ENCODE measurements at places on chromosomes 2 and 18.

- H3K27ac ChIP-seq, result no peak overlapping the region
- H3K4me1 ChIP-seq, result no peaks in the 10 kb centered on the region
- no peak overlapping the region for H3K4me3 ChIP-seq
- H3K27me3 ChIP-seq, result no peaks in the 10 kb centered on the region
- peaks cover 11% of the 10 kb centered on the region for H3K36me3 ChIP-seq
- DNase-seq, result no peak
Observed at GRCh38 chr2:236121546-236121945, 46.6 kb downstream of the GBX2 start.

DNA sequence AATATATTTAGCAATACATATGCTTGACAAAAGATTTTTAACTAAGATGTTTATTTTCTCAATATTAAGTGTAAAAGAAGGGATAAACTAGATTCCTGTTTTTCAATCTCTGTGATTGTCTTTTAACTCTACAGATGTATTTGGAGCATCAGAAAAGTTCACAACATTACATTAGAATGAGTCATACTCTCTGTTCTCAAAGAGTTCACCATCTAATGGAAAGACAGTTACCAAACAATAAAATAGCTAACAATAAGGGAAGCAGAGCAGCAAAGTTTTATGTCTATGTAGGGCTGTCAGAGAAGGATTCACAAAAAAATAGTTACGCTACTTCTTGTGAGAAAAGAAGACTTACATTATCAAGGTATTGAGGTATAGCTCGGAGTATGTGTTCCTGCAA, 109.2 kb upstream of the MAP2 start:
- no peaks in the 10 kb centered on the region for H3K4me1 ChIP-seq
- H3K27me3 ChIP-seq, result no peaks in the 10 kb centered on the region
- H3K27ac ChIP-seq, result no peak overlapping the region
- H3K4me3 ChIP-seq, result no peak overlapping the region

DNA sequence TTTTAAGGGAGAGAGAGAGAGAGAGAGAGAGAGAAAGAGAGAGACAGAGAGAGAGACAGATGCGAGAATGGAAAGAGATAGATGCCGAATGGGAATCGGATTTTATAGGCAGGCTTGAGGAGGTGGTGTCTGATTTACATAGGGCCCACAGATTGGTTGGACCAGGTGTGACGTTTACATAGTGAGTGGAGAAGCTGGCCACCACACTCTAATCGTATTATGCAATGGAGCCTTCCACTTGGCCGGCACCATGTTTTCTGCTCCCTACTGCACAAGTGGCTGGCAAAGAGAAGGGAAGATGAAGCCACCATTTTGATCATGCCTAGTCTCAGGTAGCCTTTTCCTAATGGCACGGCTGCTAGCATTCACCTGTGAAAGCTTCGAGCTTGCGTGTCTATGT, 33.9 kb downstream of the CD8B2 start:
- DNase-seq, result no peak
- no peak overlapping the region for H3K4me3 ChIP-seq
- no peak overlapping the region for H3K27ac ChIP-seq
- H3K4me1 ChIP-seq, result peaks cover 6% of the 10 kb centered on the region
- H3K36me3 ChIP-seq, result no peaks in the 10 kb centered on the region

GRCh38 chr2:104914509-104914908, 60.6 kb downstream of the POU3F3 start:
- H3K4me3 ChIP-seq, result no peak overlapping the region
- no peaks in the 10 kb centered on the region for H3K36me3 ChIP-seq
- no peaks in the 10 kb centered on the region for H3K27me3 ChIP-seq
- no peak for DNase-seq
- no peaks in the 10 kb centered on the region for H3K4me1 ChIP-seq

DNA sequence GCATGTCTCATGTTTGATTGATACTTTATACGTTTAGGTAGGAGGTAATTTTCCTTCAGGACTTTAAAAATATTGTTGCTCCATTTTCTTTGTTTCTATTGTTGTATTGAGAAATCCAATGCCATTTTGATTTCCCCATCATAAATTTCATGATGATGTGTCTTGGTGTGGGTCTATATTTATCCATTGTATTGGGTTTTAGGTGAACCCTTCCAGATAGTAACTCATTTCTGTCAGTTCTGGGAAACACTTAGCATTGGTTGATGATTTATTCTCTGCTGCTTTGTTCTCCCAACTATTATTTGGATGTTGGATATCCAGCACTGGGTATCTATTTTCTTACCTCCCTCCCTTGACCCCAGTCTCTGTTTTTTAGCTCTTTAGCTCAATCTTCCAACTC, 10.0 kb downstream of the MRPL19 start:
- no peak overlapping the region for H3K4me3 ChIP-seq
- H3K27me3 ChIP-seq, result no peaks in the 10 kb centered on the region
- H3K36me3 ChIP-seq, result peaks cover 48% of the 10 kb centered on the region
- H3K4me1 ChIP-seq, result no peaks in the 10 kb centered on the region

DNA sequence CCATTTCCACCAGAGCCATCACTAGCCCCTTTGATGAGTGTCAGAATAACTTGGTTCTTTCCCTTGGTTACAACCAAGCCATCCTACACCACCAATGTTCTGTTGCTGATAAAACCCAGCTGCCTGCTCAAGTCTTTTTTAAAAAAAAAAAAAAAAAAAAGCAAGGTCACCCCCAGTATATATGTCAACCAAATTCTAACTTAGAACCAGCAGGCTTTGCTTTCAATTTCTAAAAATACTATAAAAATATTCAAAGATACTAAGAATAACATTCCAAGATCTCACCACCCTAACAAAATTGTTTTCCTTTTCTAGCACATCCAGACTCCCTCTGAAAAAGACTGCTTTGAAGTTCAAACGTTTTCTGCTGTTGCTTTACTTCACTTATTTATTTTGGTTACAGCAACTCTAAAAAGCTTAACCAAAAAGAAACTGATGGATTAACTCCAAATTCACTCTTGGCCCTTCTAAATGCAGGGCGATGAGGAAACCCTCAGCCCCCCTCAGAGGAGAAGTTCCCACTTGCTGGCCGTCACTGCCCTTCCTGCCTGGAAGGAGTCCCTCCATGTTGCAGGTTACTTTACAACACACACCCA, 10.9 kb downstream of the UXS1 start:
- no peak for DNase-seq
- H3K4me1 ChIP-seq, result peaks cover 16% of the 10 kb centered on the region
- H3K27me3 ChIP-seq, result no peaks in the 10 kb centered on the region
- no peak overlapping the region for H3K4me3 ChIP-seq
- peak overlapping the region; percentile 68 for H3K27ac ChIP-seq
- H3K36me3 ChIP-seq, result no peaks in the 10 kb centered on the region

- H3K4me1 ChIP-seq, result peaks cover 27% of the 10 kb centered on the region
- no peak for DNase-seq
- H3K27ac ChIP-seq, result peak overlapping the region; percentile 99
- no peaks in the 10 kb centered on the region for H3K27me3 ChIP-seq
Observed at GRCh38 chr18:36128907-36129299, 237 bp downstream of the SLC39A6 start.

- H3K4me3 ChIP-seq, result no peak overlapping the region
- no peak for DNase-seq
- H3K36me3 ChIP-seq, result no peaks in the 10 kb centered on the region
- H3K27ac ChIP-seq, result no peak overlapping the region
Observed at GRCh38 chr18:28408528-28408927, 231.6 kb upstream of the CDH2 start.

GRCh38 chr2:31945572-31945935, 65.3 kb downstream of the MEMO1 start:
- no peaks in the 10 kb centered on the region for H3K4me1 ChIP-seq
- no peak overlapping the region for H3K4me3 ChIP-seq
- H3K36me3 ChIP-seq, result no peaks in the 10 kb centered on the region
- no peak for DNase-seq
- H3K27me3 ChIP-seq, result no peaks in the 10 kb centered on the region
- H3K27ac ChIP-seq, result no peak overlapping the region

GRCh38 chr2:231601356-231602229, 8.9 kb downstream of the TEX44 start:
- peaks cover 26% of the 10 kb centered on the region for H3K4me1 ChIP-seq
- H3K27ac ChIP-seq, result no peak overlapping the region
- no peaks in the 10 kb centered on the region for H3K36me3 ChIP-seq
- no peaks in the 10 kb centered on the region for H3K27me3 ChIP-seq
- no peak overlapping the region for H3K4me3 ChIP-seq

DNA sequence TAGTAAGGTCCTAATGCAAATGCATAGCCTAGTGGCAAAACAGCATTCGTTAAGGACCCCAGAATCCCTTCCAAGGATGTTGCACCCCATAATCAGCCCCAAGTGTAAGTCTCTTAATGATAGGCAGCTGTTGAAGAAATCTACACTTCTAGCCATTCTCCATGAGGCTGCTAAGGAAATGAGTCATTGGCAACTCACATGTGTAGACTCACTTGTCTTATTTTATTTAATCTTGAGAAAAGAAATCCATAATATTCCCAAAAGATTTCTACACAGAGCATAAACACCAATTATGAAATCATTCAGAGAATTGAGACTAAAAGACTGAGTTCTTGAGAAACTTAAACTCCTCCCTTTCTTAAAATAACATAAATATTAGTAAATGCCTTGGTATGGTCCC, 52.4 kb downstream of the AKAIN1 start:
- no peaks in the 10 kb centered on the region for H3K36me3 ChIP-seq
- H3K4me1 ChIP-seq, result no peaks in the 10 kb centered on the region
- H3K4me3 ChIP-seq, result no peak overlapping the region
- H3K27ac ChIP-seq, result no peak overlapping the region
- no peak for DNase-seq

GRCh38 chr2:3492951-3493614, 26.2 kb downstream of the ADI1 start:
- H3K27me3 ChIP-seq, result no peaks in the 10 kb centered on the region
- peaks cover 20% of the 10 kb centered on the region for H3K36me3 ChIP-seq
- peak overlapping the region; percentile 45 for H3K27ac ChIP-seq

DNA sequence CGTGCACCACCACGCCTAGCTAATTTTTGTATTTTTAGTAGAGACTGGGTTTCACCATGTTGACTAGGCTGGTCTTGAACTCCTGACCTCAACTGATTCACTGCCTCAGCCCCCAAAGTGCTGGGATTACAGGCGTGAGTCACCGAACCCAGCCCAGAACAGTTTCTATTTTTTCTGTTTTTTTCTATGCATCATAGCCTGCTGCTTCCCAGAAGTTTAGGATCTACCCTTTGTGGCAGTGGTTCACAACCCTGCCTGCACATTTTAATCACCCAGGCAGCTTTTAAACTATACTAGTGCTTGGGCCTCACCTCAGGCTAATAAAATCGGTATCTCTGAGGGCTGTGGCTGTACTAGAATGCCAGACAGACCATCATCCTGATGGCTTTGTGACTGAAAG, 39.7 kb upstream of the SOCS6 start:
- no peaks in the 10 kb centered on the region for H3K27me3 ChIP-seq
- H3K4me1 ChIP-seq, result no peaks in the 10 kb centered on the region
- no peak overlapping the region for H3K4me3 ChIP-seq
- H3K36me3 ChIP-seq, result no peaks in the 10 kb centered on the region

DNA sequence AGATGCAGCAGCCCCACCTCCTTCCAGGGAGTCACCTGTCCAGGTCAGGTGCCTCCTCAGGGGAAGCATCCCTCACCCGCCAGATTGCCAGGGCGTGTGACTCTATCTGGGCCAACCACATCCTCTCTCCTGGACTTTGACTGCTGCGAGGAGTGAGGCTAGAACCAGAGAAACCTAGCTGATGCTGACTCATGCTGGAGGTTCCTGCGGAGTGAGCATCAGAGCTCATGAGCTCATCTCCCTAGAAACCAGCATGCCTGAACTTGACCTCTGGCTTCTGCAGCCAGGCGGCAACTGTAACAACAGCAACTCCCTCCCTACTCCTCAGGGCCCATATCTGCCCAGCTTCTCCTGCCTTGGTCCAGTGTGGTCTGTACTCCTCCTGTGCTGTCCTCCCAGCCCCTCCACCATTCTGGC, 28.3 kb upstream of the NT5DC4 start:
- H3K27ac ChIP-seq, result no peak overlapping the region
- no peak for DNase-seq
- H3K36me3 ChIP-seq, result no peaks in the 10 kb centered on the region

- H3K27me3 ChIP-seq, result no peaks in the 10 kb centered on the region
- H3K4me1 ChIP-seq, result no peaks in the 10 kb centered on the region
- DNase-seq, result no peak
- H3K36me3 ChIP-seq, result no peaks in the 10 kb centered on the region
- H3K4me3 ChIP-seq, result no peak overlapping the region
- H3K27ac ChIP-seq, result no peak overlapping the region
Observed at GRCh38 chr18:59537579-59537978, 159.6 kb downstream of the CCBE1 start.

- DNase-seq, result no peak
- H3K4me3 ChIP-seq, result no peak overlapping the region
- H3K27ac ChIP-seq, result no peak overlapping the region
Observed at GRCh38 chr2:3051266-3051665, 326.4 kb downstream of the EIPR1 start.

GRCh38 chr18:41744421-41745030, 210.5 kb upstream of the PIK3C3 start:
- no peak overlapping the region for H3K27ac ChIP-seq
- H3K36me3 ChIP-seq, result no peaks in the 10 kb centered on the region
- H3K27me3 ChIP-seq, result no peaks in the 10 kb centered on the region
- no peaks in the 10 kb centered on the region for H3K4me1 ChIP-seq
- H3K4me3 ChIP-seq, result no peak overlapping the region

DNA sequence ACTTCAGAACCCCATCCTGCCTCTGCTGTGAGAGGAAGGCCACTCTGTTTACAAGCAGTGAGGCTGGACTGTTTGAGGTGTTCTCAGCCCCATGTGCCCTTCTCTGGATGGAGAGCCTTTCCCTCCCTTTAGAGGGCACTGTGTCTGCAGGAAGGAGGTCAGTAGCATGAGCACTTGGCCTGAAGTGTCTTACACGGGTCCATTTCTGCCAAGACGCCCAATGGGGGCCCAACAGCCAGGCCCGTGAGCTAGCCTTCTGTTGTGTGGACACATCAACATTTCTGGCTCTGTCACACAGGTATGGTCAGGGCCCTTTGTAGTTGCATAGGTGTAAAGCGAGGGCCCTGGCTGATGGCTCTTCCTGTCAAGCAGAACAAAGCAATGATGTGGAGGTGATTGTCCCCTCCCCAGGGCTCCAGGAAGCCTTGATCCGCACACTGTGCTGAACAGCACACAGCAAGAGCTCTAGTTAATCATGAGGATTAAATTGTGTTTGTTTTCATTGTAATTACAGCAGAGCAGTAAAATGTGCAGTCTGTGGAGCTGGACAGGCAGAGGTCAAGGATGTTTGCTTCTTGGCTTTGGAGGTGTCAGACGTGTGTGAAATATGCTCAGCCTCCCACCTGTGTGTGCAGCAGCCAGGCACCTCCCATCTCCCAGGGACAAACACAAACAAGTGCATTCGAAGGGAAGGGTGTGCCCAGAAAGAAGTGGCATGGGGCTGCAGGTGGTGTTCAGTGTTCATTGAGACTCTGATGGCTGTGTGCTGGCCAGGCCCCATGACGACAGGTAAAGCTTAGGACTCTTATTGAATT, 132.1 kb downstream of the SH3RF3 start:
- no peaks in the 10 kb centered on the region for H3K36me3 ChIP-seq
- peaks cover 30% of the 10 kb centered on the region for H3K4me1 ChIP-seq
- no peak overlapping the region for H3K4me3 ChIP-seq
- DNase-seq, result no peak
- no peaks in the 10 kb centered on the region for H3K27me3 ChIP-seq
- no peak overlapping the region for H3K27ac ChIP-seq
